Tracheal epithelial cell (primary cell): ENCODE measurements at places on chromosomes 12 and 14. TPM values are rescaled to one million over a fixed set of nuclear protein-coding genes. Genes with fewer than 3 reads are reported as not detected.

Gene RALGAPA1
- total RNA-seq: 31.3 and 36.0 TPM in 2 replicates

Gene P2RX7
- 0.43 and 0.72 TPM in 2 replicates for total RNA-seq

Gene NELL2
- total RNA-seq: under 0.01 TPM in 1 of 2 replicates, not detected in the other

Gene SRRM4
- total RNA-seq: not detected in 2 replicates

Gene BEGAIN
- total RNA-seq: 3.8 and 5.3 TPM in 2 replicates

Gene MMP17
- total RNA-seq: 4.0 and 8.7 TPM in 2 replicates

Gene TAS2R14
- 0.96 and 1.9 TPM in 2 replicates for total RNA-seq

Gene KRT82
- total RNA-seq: not detected in 2 replicates

Gene OR10G3
- not detected in 2 replicates for total RNA-seq

Gene CELA1
- not detected in 2 replicates for total RNA-seq

Gene REP15
- 0.72 TPM in 1 of 2 replicates, not detected in the other for total RNA-seq

Gene GARIN6
- not detected in 2 replicates for total RNA-seq

Gene ABHD12B
- total RNA-seq: not detected in 2 replicates

Gene ESPL1
- 0.64 and 1.4 TPM in 2 replicates for total RNA-seq

Gene LPAR5
- 2.3 and 3.9 TPM in 2 replicates for total RNA-seq

Gene BMP4
- total RNA-seq: 0.48 and 2.3 TPM in 2 replicates

Gene IAPP
- not detected in 2 replicates for total RNA-seq

Gene CSRP2
- total RNA-seq: 12.1 and 50.8 TPM in 2 replicates

Gene FGD4
- 21.4 and 31.1 TPM in 2 replicates for total RNA-seq

Gene IFNG-AS1
- under 0.01 TPM in 1 of 2 replicates, not detected in the other for total RNA-seq

Gene PITPNM2
- 1.7 TPM in 2 replicates for total RNA-seq

Gene SPTB
- total RNA-seq: under 0.01 TPM in 1 of 2 replicates, not detected in the other

Gene TEAD4
- 2.8 and 5.1 TPM in 2 replicates for total RNA-seq

Gene PRB2
- not detected in 2 replicates for total RNA-seq

Gene PSEN1
- 58.6 and 80.0 TPM in 2 replicates for total RNA-seq
